ENCODE measurements at places on chromosomes 6 and 20. TPM values are rescaled to one million over a fixed set of nuclear protein-coding genes. Genes with fewer than 3 reads are reported as not detected.

DNA sequence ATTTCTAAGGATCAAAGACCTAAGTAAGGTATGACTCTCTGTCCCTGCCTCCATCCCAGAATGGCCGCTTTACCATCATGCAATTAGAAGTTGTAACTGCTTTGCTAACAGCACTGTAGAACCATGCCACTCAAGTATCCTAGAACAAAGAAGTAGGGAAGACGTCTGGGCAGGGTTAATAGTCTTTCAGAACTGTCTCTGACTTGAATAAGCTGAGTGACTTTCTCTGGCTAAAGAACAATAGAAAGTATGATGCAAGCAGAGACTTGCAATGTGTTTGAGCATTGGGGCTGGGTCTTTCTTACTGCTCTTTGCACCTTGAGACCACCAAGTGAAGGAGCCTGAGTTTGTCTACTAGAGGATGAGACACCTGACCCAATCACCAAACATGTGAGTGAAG, 279.6 kb upstream of the JAG1 start:
- DNase-seq = no peak

DNA sequence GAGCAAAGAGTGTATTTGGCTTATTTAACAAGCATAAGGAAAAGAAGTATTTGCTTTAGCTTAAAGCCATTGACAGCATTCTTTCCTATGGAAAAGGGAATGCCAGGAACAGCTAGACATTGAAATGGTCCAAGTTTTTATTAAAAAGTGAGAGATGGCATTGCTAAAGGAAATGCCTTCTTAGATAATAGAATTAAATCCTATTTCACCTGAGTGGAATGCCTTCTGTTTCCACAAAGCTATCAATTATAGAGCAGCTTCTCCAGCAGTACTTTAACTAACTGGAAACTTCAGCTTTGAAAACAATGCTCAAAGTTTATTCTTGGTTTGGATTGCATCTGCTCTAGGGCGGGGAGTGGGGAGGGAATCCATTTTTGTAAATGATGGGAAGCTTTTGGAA, 85.1 kb upstream of the CNKSR3 start:
- no peak for DNase-seq

- no peak for DNase-seq
Observed at GRCh38 chr6:169933251-169933821, 181.9 kb downstream of the ERMARD start.

The VNN1 gene
- 0.10 TPM for total RNA-seq

DNA sequence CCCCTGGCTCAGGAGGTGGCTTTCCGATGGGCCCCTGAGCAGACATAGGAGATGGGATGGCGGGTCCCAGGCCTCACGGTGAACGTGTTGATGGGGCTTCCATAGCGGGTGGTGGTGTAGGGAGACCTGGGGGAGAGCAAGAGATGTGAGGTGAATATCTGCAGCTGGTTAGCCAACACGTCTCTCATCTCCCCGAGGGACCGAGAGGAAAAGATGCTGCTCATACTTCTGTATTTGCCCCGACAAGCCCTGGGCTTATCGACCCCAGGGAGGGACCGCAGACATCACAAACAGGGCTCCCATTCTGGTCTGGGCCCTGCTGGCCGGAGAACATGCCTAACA, 38.7 kb downstream of the C6orf132 start:
- DNase-seq = no peak

DNA sequence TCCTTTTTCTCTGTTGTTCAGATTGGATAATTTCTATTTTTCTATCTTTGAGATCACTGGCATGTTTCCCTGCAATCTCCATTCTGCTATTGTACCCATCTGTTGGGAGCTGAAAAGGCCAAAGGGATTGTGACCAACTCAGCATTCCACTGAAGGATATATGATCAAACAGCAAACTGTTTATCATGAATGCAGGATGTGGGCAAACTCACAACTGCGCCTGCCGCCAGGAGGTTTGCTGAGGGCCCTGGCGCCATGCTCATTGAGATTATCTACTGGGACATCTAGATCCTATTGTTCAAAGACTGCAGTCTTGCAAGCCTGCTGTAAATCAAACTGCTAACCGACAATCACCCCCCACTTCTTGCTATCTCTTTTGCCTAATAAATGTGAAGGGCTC, 3.8 kb upstream of the FKBP1A start:
- DNase-seq = no peak

DNA sequence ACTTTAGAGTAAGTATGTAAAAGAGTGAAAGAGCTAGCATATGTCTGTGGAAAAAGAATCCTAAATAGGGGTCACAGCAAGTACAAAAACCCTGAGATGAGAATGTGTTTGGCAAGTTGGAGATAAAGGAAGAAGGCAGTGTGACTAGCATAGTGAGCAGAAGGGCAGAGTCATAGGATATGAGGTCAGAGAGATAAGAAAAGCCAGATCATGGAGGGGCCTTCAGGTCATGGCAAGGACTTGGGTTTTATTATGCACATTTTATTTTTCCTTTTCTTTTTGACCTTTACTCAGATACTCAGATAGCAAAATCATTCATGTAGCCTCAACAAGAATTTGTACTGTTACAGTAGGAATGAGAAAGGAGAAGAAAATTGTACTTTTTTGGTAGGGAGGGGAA, 138.0 kb downstream of the GJA1 start:
- no peak for DNase-seq

The WFDC10B gene
- not detected for total RNA-seq

- no peak for DNase-seq
Observed at GRCh38 chr6:38579010-38579628, 60.6 kb downstream of the BTBD9 start.

The IP6K3 gene
- 10.3 TPM for total RNA-seq
